ENCODE measurements at places on chromosomes 5 and 9.

DNA sequence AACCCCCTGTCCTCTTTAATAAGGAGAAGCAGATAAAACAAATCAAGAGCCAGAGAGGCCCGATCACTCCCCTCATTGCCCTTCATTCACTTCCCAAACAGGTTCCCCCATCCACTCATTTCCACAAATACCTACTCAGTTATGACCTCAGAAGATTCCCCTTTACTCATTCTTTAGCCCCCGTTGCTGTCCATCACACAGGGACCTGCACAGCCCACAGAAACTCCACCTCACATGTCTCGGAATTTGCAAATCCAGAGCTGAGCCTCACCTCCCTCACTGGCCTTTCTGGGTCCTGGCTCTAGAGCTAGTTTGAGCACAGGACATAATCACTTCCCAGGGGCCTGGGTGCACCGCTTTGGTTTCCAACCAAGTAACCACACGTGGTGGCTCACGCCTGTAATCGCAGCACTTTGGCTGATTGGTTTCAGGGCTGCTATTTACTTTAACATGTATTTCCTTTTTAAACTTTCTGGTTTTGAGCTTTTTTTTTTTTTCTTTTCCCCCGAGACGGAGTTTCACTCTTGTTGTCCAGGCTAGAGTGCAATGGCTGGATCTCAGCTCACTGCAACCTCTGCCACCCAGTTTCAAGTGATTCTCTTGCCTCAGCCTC lies 17.8 kb downstream of the ATP6V0E1 start:
- DNase-seq: no peak

DNA sequence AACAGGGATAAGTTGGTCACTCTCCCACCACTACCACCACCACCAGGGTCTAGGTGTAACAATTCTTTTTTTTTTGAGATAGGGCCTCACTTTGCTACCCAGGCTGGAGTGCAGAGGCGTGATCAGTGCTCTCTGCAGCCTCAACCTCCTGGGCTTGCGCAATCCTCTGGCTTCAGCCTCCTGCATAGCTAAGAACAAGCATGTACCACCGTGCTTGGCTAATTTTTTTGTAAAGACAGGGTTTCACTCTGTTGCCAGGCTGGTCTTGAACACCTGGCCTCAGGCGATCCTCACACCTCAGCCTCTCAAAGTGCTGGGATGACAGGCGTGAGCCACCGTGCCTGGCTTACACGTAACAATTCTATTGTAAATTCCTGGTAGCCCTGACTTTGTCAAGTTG lies 27.5 kb downstream of the CORO2A start:
- no peak for DNase-seq

GRCh38 chr5:122391621-122392020 lies 79.6 kb downstream of the SNCAIP start:
- no peak for DNase-seq

- no peak for DNase-seq
Observed at GRCh38 chr5:79255786-79256557, 20.0 kb downstream of the JMY start.

GRCh38 chr5:91494447-91494996 lies 111.4 kb upstream of the ARRDC3 start:
- DNase-seq: no peak

- no peak for DNase-seq
Observed at GRCh38 chr5:122151640-122152039, 22.3 kb downstream of the ZNF474 start.

DNA sequence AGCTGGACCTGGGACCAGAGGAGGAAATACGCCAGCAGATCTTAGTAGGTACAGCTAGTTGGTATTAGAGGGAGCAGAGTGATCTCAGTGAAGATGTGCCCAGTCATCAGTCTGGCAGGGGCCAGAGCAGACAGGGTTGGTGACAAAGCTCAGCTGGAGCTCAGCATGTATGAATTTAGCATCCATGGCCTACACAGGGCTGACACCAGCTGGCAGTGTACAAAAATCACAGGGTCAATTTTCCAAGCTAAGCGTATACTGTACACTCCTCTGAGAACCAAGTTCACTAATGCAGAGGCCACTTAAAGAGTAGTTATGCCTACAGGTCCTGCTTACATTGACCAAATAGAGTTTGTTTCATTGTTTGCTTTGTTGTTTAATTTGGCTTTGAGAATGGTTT lies 146.6 kb downstream of the SLC24A2 start:
- no peak for DNase-seq

- DNase-seq: no peak
Observed at GRCh38 chr5:181164076-181164952, 16.9 kb downstream of the OR2V2 start.

DNA sequence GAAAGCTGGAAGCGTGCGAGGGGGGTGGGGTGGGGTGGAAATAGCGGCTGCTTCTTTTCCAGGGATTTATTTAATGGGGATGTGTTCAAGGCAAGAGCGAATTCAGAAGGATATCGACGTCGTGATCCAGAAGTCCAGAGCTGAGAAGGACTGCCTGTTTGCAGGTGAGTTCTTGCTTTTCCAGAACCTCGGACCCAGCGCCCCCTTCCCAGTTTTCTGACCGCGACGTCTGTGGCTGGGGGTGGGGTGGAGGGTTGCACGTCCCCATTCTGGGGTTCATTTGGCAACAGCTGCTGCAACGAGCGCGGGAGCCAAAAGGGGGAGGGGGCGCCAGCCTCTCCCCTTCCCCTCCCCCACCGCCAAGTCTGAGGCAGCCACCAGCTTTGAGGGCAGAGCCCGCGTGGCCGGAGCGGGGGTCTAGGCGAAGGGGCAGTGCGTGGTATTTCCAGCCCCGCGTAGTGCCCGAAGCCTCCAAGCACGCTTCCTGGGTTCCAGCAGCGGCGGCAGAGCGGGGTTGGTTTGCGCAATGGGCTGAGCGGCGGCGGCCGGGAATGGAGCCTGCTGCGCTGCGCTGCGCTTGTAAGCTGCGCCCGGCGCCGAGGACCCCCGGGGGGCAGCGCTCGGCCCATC lies 701 bp downstream of the PARP8 start:
- no peak for DNase-seq

DNA sequence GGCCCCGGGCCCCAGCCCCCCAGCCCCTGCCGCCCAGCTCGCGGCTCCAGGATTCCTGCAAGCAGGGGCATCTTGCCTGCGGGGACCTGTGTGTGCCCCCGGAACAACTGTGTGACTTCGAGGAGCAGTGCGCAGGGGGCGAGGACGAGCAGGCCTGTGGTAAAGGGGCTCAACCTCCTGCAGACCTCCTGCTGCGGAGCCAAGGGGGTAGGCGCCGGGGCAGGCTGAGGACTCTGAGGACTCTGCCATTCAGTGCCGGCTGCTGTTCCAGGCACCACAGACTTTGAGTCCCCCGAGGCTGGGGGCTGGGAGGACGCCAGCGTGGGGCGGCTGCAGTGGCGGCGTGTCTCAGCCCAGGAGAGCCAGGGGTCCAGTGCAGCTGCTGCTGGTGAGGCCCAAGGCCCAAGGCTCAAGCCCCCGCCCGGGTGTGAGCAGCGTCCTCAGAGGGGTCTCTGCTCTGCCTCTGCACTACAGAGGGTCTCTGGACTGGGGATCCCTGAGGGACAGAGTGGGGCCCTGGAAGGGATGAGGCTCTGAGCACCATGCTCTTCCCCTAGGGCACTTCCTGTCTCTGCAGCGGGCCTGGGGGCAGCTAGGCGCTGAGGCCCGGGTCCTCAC lies 3.4 kb downstream of the MAMDC4 start:
- DNase-seq: no peak

GRCh38 chr5:177133853-177134696 lies 502 bp downstream of the NSD1 start:
- DNase-seq: no peak

DNA sequence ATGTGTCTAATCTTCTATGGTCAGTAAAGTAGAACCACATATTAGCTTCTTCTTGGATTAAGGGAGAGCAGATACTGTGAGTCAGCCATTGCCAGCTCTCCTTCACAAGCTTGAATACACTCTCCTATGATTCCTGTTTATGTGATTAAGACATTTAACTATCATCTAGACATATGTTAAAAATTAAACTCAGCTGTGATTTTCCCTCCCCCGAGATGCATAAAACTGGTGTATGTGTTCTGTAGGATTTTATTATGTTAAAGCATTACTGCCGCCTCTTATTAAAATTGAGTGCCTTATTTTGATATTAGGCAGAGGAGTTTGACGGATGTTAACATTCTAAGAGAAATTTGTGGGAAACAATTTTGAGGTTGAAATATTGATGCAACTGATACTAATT lies 114.6 kb downstream of the ACTBL2 start:
- no peak for DNase-seq

DNA sequence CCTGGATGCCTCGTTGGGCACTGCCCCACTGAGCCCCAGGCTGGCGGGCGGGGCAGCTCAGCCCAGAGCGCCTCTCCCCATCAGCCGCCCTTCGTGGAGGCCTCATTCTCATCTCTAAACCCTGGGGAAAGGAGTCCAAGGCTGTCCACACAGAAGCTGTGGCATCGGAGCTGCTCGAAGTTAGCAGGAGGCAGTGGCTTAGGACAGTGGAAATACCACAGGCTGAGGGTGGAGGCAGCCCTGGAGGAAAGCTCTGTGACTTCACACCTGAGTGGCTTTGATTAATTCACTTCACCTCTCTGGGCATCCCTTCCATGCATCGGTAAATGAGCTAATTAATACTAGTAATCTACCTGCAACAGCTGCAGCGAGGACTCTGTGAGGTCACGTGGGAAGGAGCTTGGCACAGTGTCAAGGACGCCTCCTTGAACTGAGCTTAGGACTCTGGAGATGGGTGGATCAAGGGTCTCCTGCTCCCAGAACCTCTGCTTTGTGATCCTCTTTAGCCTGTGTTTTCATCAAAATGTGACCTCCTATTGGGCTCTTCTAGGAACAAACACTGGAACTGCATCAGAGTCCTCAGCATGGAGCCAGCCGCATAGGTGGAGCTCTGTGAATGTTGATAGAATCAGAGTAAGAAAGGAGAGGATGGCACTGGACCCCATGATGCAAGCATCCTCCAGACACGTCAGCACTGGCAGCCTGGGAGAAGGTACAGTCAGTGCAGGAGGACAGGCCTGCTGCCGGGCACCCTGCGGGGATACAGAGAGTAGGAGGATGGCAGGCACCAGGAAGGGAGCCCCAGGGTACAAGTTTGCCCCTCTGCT lies 842 bp upstream of the ANGPTL2 start:
- no peak for DNase-seq

DNA sequence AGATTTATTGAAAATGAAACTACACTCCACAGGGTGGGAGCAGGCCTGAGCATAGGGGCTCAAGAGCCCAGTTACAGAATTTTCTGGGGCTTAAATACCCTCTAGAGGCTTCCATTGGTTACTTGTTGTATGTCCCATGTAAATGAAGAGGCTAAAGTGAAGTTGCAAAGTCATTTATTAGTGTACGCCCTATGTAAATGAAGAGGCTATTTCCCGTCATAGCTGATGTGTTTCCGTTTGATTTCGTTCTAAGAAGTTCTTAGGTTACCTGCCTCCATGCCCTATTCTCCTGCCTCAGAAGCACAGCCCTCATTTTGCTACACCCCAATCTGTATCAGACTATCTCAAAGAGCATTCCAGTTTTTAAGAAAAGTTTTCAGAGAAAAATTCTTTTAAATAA lies 107.0 kb upstream of the SLC12A2 start:
- DNase-seq: no peak

DNA sequence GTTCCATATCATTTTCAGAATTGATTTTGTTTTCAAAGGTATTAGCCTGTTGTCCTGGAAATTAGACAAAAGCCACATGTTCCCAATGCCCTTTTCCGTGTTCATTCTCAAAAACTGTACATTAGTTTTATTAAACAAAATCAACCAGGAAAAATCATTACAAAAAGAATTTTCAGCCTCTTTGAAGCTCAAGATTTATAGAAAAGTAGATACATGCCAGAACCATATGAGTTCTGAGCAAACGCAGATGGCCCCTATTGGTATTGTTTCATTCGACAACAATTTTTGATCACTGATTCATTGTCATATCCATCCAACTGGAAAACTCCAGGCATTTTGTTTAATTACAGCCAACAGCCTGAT lies 148.5 kb upstream of the GRAMD2B start:
- DNase-seq: no peak

GRCh38 chr5:79821-80220 lies 12.1 kb upstream of the PLEKHG4B start:
- DNase-seq: no peak

GRCh38 chr5:32090755-32091128 lies 83.4 kb downstream of the GOLPH3 start:
- no peak for DNase-seq

DNA sequence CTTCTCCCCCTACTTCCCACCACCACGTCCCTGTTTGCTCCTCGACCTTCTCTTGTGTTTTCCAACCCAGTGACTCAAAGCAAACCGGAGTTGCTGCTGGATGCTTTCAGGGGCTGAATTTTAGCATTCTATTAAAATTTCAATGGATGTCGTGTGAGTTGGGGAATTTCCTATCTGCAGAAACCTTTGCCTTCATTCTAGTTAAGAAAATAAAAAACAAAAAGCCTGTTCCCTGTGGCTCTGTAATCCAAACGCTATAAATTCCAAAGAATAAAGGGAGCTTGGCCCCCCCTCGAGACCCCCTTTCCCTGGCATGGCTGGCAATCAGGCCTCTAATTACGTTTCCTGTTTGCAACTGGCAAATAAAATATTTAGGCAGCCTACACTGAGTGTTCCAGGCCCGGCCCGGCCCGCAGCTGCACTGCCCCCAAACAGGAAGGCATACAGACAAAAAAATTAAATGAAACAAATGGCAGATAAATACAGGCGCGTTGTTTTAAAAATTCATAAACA lies 139.4 kb upstream of the PPP1R26 start:
- no peak for DNase-seq

DNA sequence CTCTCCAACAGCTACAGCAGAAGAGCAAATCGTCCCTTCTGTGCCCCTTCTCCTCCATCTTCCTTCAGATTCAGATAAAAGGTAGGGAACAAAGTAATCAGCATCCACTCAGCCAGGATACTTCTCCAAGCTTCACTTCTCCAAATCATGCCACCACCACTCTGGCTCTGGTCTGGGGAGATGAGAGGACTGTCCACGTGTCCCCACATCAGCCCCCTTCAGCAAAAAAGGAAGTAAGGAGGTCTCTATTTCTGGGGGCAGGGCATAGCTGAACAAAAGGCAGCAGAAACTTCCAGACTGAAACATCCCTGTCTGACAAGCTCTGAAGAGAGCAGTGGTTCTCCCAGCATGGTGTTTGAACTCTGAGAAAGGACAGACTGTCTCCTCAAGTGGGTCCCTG lies 116.9 kb downstream of the C5orf15 start:
- no peak for DNase-seq

GRCh38 chr5:134268919-134269318 lies 43.0 kb upstream of the PPP2CA start:
- no peak for DNase-seq

DNA sequence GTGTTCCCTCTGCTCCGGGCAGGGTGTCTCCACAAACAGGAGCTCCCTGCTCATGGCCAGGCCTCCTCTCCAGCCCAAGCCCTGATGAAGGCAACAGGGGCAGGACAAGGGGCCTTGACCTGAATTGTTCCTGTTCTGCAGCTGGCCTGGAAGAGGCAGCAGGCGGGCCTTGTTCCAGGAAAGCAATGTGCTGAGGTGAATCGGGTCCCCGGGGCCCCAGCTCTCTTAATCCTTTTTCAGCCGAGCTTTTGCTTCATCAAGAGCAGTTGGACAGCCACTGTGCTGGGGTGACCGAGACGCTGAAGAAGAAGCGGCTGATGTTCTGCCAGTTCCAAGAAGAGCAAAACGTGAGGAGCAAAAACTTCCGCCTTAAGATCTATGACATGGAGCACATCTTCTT lies 41.4 kb downstream of the CCDC180 start:
- DNase-seq: no peak

- no peak for DNase-seq
Observed at GRCh38 chr9:112059145-112059965, 115.7 kb downstream of the SUSD1 start.

- DNase-seq: no peak
Observed at GRCh38 chr9:133119846-133120500, 1.1 kb downstream of the RALGDS start.

- no peak for DNase-seq
Observed at GRCh38 chr9:91148306-91148705, 213.4 kb downstream of the AUH start.

Data from activated CD4-positive, CD25-positive, alpha-beta regulatory T cell treated with anti-CD3 and anti-CD28 coated beads, Interleukin-2, amount 50 U/mL, for 16 hours (primary cell).